DND-41 (cell line): ENCODE measurements at places on chromosomes 5 and 9.

- H3K36me3 ChIP-seq: no peaks in the 10 kb centered on the region
- no peaks in the 10 kb centered on the region for H3K27me3 ChIP-seq
- DNase-seq: no peak
- H3K4me3 ChIP-seq: no peak overlapping the region
- H3K27ac ChIP-seq: no peak overlapping the region
Observed at GRCh38 chr5:72109062-72109411, 1.8 kb downstream of the MAP1B start.

DNA sequence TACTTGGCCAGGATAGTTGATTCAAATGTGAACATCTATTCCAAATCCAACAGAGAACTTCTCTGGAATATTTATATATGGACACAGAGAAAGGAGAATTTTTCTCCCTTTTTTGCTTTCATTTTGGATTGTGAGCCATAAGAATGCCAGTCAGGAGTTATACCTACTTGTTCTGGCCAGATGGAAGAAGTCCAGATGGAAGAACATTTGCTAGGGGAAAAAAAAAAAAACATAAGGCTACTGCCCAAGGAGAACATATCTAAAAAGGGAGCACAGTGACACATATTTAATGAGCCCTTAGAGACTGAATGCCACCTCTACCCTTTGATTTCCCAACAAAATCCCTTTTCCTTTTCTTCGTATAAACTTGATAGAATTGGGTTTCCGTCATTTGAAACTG is 61.7 kb upstream of the PPP2R2B start:
- no peaks in the 10 kb centered on the region for H3K36me3 ChIP-seq
- no peak overlapping the region for H3K4me3 ChIP-seq

GRCh38 chr9:98415782-98416181 is 160.3 kb upstream of the TBC1D2 start:
- H3K4me3 ChIP-seq: no peak overlapping the region
- H3K4me1 ChIP-seq: no peaks in the 10 kb centered on the region
- H3K27ac ChIP-seq: no peak overlapping the region
- DNase-seq: no peak
- peaks cover 4% of the 10 kb centered on the region for H3K27me3 ChIP-seq

GRCh38 chr5:79255786-79256557 is 20.0 kb downstream of the JMY start:
- no peak overlapping the region for H3K4me3 ChIP-seq
- H3K36me3 ChIP-seq: peaks cover 6% of the 10 kb centered on the region; the same call in 1 of the 2 replicates
- no peaks in the 10 kb centered on the region for H3K4me1 ChIP-seq
- no peak overlapping the region for H3K27ac ChIP-seq

GRCh38 chr5:138655530-138656190 is 80.5 kb upstream of the HSPA9 start:
- H3K36me3 ChIP-seq: no peaks in the 10 kb centered on the region
- H3K27me3 ChIP-seq: peaks cover 56% of the 10 kb centered on the region
- no peak overlapping the region for H3K4me3 ChIP-seq
- H3K4me1 ChIP-seq: peaks cover 16% of the 10 kb centered on the region
- H3K27ac ChIP-seq: no peak overlapping the region

DNA sequence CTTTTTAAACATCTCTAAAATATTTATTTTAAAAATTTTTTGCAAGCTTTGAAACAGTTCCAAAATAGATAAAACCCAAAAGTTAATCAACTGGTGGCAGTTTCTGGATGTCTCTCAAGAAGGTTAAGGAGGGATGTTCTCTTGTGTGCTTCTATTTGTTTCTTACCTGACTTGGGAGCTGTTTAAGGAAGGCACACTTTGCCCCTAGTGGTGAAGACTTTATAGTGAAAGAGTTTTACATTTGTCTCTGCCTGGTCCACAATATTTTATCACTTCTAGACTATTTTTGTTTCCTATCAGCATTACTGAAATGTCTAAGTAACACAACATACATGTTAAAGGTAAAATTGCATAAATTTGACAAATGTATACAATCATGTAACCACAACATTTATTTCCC is 552.8 kb downstream of the SEMA5A start:
- no peaks in the 10 kb centered on the region for H3K36me3 ChIP-seq
- DNase-seq: no peak

GRCh38 chr5:176818391-176819098 is 8.2 kb downstream of the UNC5A start:
- no peaks in the 10 kb centered on the region for H3K36me3 ChIP-seq
- H3K27ac ChIP-seq: no peak overlapping the region
- H3K27me3 ChIP-seq: no peaks in the 10 kb centered on the region
- no peak for DNase-seq
- no peaks in the 10 kb centered on the region for H3K4me1 ChIP-seq

DNA sequence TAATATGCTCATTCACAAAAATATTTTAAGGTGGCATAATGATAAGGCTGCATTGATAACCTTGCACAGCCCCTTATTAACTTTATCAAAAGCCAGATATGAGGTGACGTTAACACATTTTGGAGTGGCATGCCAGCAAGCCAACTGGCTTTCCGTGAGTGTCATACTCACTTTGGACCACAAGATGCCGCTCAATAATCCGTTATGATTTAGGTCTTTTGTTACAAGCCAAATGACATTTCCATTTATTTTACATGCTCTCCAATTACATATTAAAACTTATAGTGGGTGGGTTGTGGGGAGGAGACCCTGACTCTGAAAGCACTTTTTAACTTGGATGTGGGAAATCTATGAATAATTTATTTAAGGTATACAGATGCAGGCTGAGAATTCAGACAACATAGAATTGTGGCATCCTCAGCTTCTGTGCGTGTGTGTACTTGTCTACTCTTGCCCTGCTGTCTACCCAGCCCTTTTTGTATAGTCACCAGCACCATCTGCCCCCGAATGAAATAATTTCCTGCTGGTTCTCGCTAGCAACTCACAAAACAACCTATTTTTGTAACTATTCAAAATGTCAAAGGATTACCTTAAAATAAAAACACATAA is 305.1 kb downstream of the PSAT1 start:
- H3K4me1 ChIP-seq: no peaks in the 10 kb centered on the region
- no peak overlapping the region for H3K27ac ChIP-seq
- no peak overlapping the region for H3K4me3 ChIP-seq
- no peaks in the 10 kb centered on the region for H3K27me3 ChIP-seq

GRCh38 chr5:130024006-130024405 is 119.7 kb downstream of the CHSY3 start:
- H3K36me3 ChIP-seq: no peaks in the 10 kb centered on the region
- no peaks in the 10 kb centered on the region for H3K4me1 ChIP-seq
- H3K27ac ChIP-seq: no peak overlapping the region

GRCh38 chr5:160742446-160742845 is 109.6 kb downstream of the ATP10B start:
- no peaks in the 10 kb centered on the region for H3K27me3 ChIP-seq
- no peak for DNase-seq
- peaks cover 21% of the 10 kb centered on the region for H3K4me1 ChIP-seq
- no peak overlapping the region for H3K4me3 ChIP-seq
- no peak overlapping the region for H3K27ac ChIP-seq

GRCh38 chr9:104993291-104993963 is 65.5 kb upstream of the ABCA1 start:
- H3K36me3 ChIP-seq: no peaks in the 10 kb centered on the region
- no peak overlapping the region for H3K4me3 ChIP-seq
- no peak overlapping the region for H3K27ac ChIP-seq
- DNase-seq: no peak
- H3K27me3 ChIP-seq: no peaks in the 10 kb centered on the region
- peaks cover 44% of the 10 kb centered on the region for H3K4me1 ChIP-seq

GRCh38 chr5:138869038-138869437 is 6.1 kb downstream of the LRRTM2 start:
- H3K4me1 ChIP-seq: no peaks in the 10 kb centered on the region
- no peak overlapping the region for H3K27ac ChIP-seq
- no peak overlapping the region for H3K4me3 ChIP-seq
- DNase-seq: no peak
- H3K27me3 ChIP-seq: no peaks in the 10 kb centered on the region
- no peaks in the 10 kb centered on the region for H3K36me3 ChIP-seq

DNA sequence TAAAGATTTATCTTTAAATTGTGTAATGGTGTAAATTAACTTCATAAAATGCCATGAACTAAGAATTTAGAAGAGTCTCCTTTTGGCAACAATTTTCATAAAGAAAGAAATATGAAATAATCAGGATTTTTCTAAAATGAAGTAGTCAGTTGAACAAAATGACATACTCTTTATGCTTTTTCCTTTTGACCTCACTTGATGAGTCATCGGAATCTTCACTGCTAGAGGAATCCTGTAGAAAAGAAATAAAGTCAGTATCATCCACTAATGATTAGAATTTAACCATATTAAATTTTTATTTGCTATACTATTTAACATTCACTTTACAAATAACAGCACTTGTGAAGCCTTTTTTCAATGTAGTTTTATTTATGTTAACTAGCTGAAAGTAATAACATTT is 26.1 kb downstream of the CHD1 start:
- no peak overlapping the region for H3K4me3 ChIP-seq
- no peak overlapping the region for H3K27ac ChIP-seq
- H3K36me3 ChIP-seq: peaks cover 88% of the 10 kb centered on the region
- no peak for DNase-seq
- no peaks in the 10 kb centered on the region for H3K27me3 ChIP-seq
- no peaks in the 10 kb centered on the region for H3K4me1 ChIP-seq

DNA sequence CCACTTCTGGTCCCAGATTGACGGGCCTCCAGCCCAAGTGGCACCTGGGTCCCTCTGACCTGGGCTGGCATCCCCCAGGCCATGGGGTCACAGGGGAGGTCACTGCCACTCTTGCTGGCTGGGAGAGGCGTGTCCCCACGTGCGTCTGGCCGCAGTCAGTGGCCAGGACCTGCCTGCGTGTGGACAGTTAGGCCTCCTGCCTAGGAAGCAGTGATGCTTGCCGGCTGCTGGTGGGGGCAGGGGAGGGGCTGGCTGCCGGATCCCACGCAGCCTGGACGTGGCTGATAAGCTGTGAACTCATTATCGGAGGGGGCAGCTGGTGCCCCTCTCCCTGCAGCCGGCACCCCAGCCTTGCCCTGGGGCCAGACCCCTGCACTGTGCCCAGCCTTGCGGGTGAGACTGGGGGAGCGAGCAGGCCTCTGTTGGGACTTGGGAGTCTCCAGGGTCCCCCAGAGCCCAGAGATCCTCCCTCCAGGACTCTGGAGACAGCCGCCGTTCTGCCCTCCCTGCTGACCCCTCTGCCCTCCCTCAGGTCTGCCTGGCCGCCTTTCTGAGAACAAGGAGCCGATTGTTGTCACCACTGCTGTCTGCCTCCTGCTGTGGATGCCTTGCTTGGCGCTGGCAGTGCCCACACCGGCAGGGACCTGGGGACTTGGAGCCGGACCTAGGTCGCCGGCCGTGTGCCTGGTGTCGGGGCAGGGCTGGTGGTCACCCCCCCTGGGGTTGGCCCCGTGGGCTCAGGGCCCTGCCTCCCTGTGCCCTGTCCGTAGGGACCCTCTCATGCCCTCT is 12.3 kb downstream of the RXRA start:
- no peak for DNase-seq
- no peaks in the 10 kb centered on the region for H3K36me3 ChIP-seq
- no peaks in the 10 kb centered on the region for H3K4me1 ChIP-seq
- H3K27ac ChIP-seq: no peak overlapping the region

- H3K27me3 ChIP-seq: no peaks in the 10 kb centered on the region
- DNase-seq: no peak
- no peak overlapping the region for H3K4me3 ChIP-seq
- peaks cover 5% of the 10 kb centered on the region for H3K4me1 ChIP-seq
- no peak overlapping the region for H3K27ac ChIP-seq
- no peaks in the 10 kb centered on the region for H3K36me3 ChIP-seq
Observed at GRCh38 chr9:9791611-9792010, 821.2 kb downstream of the PTPRD start.

- H3K4me3 ChIP-seq: no peak overlapping the region
- no peaks in the 10 kb centered on the region for H3K4me1 ChIP-seq
- H3K27ac ChIP-seq: no peak overlapping the region
- H3K27me3 ChIP-seq: no peaks in the 10 kb centered on the region
Observed at GRCh38 chr5:152427721-152428120, 22.6 kb upstream of the NMUR2 start.

GRCh38 chr9:89853931-89854330 is 249.1 kb downstream of the GADD45G start:
- no peak overlapping the region for H3K27ac ChIP-seq
- DNase-seq: no peak
- H3K36me3 ChIP-seq: no peaks in the 10 kb centered on the region
- H3K4me3 ChIP-seq: no peak overlapping the region
- no peaks in the 10 kb centered on the region for H3K27me3 ChIP-seq
- no peaks in the 10 kb centered on the region for H3K4me1 ChIP-seq

- no peak overlapping the region for H3K27ac ChIP-seq
- DNase-seq: no peak
- no peaks in the 10 kb centered on the region for H3K36me3 ChIP-seq
- no peak overlapping the region for H3K4me3 ChIP-seq
Observed at GRCh38 chr5:67235399-67236110, 39.0 kb upstream of the CD180 start.

DNA sequence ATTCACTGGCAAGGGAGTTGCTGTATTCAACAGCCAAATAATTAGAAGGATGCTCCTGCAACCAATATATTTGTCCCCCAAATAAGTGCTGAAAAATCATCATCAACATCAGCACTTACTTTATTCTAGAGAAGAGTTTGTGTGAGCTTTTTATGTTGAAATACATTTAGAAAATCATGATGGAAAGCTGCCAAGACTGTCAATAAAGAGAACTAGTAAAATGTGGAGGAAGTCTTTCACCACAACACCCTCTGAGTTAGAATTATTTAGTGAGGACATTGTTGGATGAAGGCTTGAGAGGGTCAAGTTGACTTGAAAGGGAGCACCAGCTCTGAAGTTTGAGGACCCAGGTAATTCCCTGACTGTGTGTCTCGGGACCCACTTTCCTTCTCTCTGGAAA is 100.2 kb upstream of the TBCA start:
- no peaks in the 10 kb centered on the region for H3K4me1 ChIP-seq
- no peak overlapping the region for H3K4me3 ChIP-seq
- no peak overlapping the region for H3K27ac ChIP-seq
- DNase-seq: no peak
- no peaks in the 10 kb centered on the region for H3K27me3 ChIP-seq
- no peaks in the 10 kb centered on the region for H3K36me3 ChIP-seq

GRCh38 chr9:26067608-26068007 is 389.4 kb upstream of the TUSC1 start:
- no peaks in the 10 kb centered on the region for H3K27me3 ChIP-seq
- H3K4me1 ChIP-seq: no peaks in the 10 kb centered on the region
- no peak overlapping the region for H3K4me3 ChIP-seq
- no peak overlapping the region for H3K27ac ChIP-seq
- no peaks in the 10 kb centered on the region for H3K36me3 ChIP-seq
- DNase-seq: no peak

DNA sequence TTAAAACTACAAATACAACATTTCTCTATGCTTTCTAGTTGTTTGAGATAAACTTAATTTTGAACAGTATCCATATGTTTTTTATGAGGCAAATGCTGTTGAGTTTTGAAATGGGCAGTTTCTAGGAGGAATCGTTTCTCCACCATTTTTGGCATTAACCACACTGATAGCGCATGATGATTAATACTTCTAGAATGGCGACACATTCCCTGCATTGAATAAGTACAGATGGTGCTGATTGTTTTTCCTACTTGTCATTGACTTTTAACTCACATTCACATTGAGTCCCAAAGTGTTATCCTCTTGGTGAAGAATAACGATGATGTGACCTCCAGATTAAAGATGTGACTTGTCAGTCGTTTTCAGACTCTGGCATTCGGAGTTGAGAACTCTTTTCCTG is 6.5 kb upstream of the CCDC192 start:
- no peak overlapping the region for H3K27ac ChIP-seq
- H3K27me3 ChIP-seq: no peaks in the 10 kb centered on the region
- no peak for DNase-seq
- H3K4me3 ChIP-seq: no peak overlapping the region
- no peaks in the 10 kb centered on the region for H3K4me1 ChIP-seq
